Karpas-422 (cell line): ENCODE measurements at places on chromosomes 16 and 17.

DNA sequence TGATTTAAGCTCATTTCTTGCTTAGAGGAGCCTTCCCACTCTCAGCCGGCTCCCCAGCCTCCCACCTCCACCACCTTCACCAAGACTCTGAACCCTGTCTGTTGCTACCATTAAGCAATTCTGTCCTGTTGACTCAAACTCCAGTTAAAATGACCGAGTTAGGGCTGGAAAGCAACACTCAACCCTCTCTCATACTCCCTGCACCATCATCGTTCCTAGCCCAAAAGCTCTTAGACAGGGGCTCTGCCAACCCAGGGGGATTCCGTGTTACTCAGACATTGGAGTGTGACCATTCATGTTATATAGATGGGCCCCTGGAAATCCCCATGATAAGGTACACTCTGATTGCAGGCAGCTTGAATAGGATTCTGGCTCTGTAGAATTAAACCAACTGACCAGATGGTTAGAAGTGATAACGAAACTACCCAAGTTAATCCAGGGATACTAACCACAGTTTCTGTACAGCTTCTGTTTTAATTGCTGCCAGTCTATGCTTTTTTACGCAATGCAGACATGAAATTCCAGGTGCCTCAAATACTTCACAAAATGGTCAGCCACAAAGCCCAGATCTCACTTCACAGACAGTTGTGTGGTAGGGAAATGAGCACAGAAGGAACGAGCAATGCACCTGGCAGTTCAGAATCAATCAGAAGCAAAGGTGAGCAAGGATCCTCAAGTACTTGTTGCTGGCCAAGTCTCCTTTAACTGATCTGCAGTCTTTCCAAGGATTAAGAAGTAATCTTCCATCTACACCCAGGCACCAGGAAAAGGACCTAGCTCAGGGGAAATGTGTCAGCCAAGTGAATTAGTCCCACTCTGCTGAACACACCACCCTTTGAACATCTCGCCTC, 2.1 kb downstream of the SSTR2 start:
- DNase-seq, result no peak

DNA sequence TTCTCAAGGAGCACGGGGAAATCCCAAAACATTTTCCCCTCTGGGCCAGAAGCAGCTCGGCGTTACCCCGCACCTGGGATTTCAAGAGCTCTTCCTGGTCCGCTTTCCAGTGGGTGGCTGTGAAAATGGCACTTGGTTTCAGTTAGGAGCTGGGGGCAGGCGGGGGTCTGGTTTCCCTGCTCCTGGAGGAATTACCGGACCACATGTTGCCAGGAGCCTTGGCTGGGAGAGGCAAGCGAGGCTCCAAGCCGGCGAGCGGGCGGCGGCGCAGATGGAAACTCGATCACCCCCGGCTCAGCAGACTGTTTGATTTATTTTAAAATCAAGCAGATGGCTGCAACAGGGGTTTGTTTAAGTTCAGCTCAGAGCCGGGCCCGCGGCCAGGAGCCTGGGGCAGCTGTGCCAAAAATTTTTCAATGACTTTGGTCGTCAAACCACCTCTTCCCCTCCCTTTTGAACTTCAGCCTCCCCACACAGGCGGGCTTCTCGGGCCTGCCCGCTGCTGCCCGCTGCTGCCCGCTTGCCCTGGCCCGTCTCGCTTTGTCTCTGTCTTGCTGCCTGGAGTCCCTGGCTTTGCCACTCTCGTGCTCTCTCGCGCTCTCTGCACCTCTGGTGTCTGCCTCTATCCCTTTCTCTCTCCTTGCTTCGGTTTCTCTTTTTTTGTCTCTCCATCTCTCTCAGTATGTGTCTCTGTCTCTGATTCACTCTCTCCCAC, 108.0 kb upstream of the CIBAR2 start:
- no peak for DNase-seq

- DNase-seq, result no peak
These were observed 34.2 kb upstream of the IRX3 start for GRCh38 chr16:54320697-54321340.

- no peak for DNase-seq
These were observed 572.1 kb upstream of the SALL1 start for GRCh38 chr16:51723036-51723724.

- DNase-seq, result no peak
These were observed 94.4 kb downstream of the AATF start for GRCh38 chr17:37043201-37043600.

DNA sequence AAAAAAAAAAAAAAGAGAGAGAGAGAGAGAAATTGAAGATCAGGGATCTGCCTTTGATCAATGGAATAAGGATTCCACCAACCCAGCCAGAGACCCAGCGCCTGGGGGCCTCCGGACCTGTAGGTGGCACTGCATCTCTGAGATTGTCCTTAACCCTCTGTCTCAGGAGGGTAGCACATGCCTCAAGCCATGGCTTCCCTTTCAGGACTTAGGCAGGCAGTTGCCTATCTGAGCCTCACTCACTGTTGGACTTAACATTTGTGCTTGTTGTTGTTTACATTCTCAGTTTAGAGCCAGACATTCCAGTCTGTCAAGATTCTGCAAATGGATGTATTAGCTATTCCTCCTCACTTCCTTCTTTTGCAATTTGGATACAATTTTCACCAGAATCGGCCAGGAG, 5.1 kb upstream of the SCNN1B start:
- DNase-seq, result peak; percentile 78

- DNase-seq, result no peak
These were observed 308 bp downstream of the ADCY9 start for GRCh38 chr16:4115949-4116318.

- DNase-seq, result no peak
These were observed 48.5 kb downstream of the BRD7 start for GRCh38 chr16:50320310-50320709.

GRCh38 chr16:30615358-30616091, 5.3 kb upstream of the ZNF689 start:
- peak; percentile 96 for DNase-seq

DNA sequence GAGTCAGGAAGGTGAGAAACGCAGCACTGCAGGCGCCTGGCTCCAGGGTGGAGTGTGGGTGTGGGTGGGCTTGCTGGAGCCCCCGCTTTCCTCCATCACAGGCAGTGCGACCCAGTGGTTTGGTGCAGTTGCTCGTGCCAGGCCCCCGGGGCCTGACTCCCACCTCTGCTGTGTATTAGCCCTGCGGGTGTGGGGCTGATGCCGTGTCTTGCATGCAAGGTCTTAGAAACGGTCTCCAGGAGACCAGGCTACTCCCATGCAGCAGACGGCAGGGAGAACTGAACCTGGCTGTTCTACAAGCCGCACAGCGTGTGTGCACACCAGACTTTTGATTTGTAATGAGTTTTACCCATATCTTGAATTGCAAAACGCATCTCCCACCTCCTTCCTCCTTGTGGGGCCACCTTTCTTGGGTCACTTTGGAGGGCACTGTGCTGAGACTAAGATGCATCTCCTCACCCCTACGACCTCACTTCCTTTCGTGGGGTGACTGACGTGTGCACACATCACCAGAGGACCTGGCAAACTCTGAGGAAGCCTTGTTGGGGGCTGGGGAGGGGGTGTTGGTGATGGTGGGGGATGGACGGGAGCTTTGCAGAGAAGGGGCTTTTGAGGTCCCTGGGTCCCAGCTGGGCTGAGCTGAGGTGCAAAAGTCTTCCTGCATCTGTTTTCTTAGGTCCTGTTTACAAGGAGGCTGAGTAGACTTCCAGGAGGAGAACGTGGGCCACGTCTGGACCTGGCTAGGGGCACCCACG, 101.8 kb upstream of the TNRC6C start:
- no peak for DNase-seq

DNA sequence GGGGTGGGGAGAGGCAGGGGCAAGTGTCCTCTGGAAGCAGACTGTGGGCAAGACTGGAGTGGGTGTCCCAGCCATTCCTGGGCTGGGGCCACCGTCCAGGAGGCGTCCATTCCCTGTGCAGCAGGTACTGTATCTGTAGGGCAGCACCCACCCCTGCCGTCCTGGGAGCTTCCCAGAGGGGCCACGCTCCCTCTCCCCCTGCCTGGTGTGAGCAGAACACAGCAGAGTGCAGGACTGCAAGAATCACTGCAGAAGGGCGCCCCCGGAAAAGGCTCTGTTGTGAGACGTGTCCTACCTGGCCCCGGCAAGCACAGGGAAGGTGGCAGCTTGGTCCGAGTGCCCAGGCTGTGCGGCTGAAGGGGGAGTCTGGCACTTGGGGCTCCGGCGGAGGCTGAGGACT, 70.3 kb downstream of the KLHDC4 start:
- DNase-seq, result no peak

- no peak for DNase-seq
These were observed 112.4 kb downstream of the IRX3 start for GRCh38 chr16:54174201-54174600.

GRCh38 chr16:89101303-89102040, 7.8 kb downstream of the ACSF3 start:
- no peak for DNase-seq

DNA sequence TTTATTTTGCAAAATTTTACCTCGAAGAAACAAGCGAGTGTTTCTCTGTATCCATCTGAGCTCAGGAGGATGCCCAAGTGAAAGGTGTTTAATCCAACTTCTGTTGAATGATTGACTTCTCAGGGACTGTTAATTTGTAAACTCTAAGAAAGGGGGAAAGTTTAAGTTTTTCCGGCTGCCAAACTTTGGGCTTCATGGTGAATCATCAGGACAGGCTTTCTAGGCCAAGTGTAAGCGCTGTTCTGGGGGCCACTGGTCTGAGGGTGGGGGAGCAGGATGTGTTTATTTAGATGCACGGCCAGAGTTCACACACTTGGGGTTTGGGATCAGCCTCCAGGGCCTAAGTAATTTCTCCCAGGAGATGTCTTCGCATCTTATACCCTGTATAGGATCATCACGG, 110.4 kb downstream of the PITPNC1 start:
- no peak for DNase-seq

DNA sequence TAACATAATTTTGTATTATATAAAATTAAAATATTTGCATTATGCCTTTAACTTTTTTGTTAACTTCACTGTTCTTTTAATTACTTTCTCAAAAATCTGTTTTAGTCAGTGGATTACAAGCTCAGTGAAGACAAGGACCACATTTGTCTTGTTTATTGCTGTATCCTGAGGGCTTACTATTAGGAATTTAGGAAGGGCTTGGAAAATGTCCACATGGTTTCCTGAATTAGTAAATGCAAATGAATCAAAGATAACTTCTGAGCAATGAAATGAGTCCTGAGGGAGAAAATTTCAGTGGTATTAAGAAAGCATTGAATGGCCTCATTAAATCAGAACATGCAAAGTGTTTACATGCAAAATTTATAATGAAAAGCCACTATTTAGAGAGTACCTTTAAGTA, 1293.2 kb upstream of the GOT2 start:
- no peak for DNase-seq

DNA sequence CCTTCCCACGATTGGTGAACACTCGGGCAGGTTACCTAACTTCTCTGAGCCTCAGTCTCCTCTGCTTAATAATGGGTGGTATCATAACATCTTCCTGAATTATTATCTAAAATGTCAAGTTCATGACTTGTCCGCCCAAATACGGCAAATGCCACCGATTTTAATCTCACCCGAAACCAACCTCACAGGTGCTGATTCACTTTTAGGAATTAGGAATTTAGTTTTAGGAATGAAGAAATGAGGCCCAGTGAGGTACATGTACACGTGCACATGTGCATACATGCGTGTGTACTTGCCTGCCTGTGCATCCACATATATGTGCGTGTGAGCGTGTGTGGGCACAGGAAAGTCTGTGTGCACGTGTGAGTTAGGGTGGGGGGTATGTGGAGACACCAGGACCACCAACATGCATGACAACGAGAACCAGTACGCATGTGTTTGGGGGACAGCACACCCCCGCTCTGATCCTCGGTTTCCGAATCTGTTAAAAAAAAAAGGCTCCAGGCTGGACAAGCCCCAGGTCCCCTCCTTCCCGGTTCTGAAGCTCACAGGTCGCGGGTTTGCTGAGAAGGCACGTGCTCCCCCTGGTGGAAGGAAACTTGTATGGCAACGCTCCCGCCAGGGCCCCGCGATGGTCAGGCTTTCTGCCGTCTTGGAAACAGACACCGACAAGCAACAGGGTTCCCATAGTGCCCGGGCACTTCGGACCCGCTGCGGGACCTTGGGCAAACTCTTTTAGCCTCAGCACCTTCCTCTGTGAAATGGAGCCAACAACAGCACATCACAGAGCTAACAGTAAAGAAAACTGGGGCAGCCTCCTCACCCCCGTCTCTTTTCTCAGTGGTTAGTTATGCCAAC, 219.2 kb downstream of the RBFOX3 start:
- peak; percentile 85 for DNase-seq

- DNase-seq, result no peak
These were observed 12.7 kb downstream of the JUP start for GRCh38 chr17:41773731-41774193.

DNA sequence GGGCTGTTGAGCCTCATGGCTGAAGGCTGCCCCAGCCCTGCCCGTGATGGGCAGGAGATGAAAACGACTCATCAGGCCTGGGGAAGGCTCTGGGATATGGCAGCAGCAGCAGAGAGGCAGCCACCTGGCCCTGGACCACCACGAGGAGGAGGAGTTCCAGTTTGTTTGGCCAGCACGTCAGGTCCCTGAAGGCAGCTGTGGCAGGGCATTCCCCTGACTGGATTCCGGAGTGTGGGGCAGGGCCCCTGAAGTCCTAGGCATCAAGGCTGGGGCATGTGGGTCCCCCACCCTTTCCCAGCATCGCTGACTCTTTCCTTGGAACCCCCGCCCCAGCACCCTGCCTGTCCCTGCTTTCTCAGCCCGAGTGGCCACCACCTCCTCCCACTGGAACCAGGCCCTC, 197.4 kb downstream of the ZNF423 start:
- DNase-seq, result no peak

DNA sequence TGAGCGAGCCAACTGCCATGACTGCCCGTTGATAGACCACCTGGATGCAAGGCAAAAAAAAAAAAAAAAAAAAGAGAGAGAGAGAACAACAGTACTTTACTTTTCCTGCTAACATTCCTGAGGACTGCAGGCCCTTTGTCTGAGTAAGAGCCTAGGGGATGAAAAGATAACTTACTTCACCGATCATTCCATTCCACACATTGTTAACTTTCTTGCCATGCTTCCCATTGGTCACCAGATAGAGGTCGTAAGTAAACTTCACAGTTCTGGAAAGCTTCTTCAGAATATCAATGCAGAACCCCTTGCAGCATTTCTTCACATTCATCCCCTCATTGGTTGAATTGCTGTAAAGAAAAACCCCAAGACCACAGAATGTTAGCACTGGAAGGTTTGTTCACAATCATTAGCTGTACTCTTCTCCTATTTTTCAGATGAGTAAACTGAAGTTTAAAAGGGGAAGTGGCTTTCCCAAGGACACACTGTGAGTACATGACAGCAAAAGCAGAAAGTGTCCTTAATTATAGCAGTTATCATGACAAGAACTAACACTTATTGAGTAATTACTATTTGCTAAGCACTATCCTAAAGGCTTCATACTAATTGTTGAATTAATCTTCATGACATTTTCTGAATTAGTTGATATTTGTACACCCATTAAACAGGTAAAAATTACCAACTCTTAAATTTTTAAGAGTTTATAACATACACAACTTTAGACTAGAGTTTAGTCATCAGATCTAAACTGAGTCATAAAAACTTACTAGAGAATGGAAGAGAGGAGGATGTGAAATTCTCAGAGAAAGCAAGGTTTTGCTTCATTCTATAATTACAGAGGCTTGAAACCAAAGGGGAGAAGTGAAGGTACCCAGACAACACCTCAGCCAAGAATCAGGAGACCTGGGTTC, 341.2 kb downstream of the GRIN2A start:
- no peak for DNase-seq

GRCh38 chr17:75751676-75752404, 13.2 kb downstream of the GALK1 start:
- no peak for DNase-seq
